ENCODE measurements at places on chromosomes 3 and 15. TPM values are rescaled to one million over a fixed set of nuclear protein-coding genes. Genes with fewer than 3 reads are reported as not detected.

SPINK8 gene
- total RNA-seq: not detected

ATR gene
- 39.9 TPM for total RNA-seq

LRRC31 gene
- total RNA-seq: not detected

- H3K4me3 ChIP-seq: no peak overlapping the region
- peaks cover 65% of the 10 kb centered on the region for H3K36me3 ChIP-seq
- no peaks in the 10 kb centered on the region for H3K4me1 ChIP-seq
Observed at GRCh38 chr3:37337481-37337880, 163.1 kb upstream of the LRRFIP2 start.

DNA sequence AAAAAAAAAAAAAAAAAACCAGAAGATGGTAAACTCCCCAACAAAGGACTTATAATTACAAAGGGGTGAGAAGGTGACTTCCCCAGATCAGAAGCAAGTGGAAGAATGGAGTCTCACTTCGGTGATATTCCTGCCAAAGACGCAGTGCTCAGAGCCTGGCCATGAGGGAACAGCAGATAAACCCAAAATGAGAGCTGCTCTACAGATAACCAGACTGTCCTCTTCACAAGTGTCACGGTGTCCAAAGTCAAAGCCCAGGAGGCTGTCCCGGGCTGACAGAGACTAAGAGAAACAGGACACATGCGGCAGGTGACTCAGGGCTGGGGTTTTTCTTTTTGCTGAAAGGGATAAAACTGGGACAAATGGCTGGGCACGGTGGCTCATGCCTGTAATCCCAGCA lies 48.8 kb downstream of the HMCES start:
- no peak overlapping the region for H3K4me3 ChIP-seq
- H3K27me3 ChIP-seq: no peaks in the 10 kb centered on the region
- DNase-seq: no peak
- H3K36me3 ChIP-seq: no peaks in the 10 kb centered on the region

GRCh38 chr3:186381424-186382216 lies 19.6 kb upstream of the DGKG start:
- no peak for DNase-seq
- no peaks in the 10 kb centered on the region for H3K36me3 ChIP-seq
- peaks cover 21% of the 10 kb centered on the region for H3K4me1 ChIP-seq
- no peak overlapping the region for H3K4me3 ChIP-seq

DNA sequence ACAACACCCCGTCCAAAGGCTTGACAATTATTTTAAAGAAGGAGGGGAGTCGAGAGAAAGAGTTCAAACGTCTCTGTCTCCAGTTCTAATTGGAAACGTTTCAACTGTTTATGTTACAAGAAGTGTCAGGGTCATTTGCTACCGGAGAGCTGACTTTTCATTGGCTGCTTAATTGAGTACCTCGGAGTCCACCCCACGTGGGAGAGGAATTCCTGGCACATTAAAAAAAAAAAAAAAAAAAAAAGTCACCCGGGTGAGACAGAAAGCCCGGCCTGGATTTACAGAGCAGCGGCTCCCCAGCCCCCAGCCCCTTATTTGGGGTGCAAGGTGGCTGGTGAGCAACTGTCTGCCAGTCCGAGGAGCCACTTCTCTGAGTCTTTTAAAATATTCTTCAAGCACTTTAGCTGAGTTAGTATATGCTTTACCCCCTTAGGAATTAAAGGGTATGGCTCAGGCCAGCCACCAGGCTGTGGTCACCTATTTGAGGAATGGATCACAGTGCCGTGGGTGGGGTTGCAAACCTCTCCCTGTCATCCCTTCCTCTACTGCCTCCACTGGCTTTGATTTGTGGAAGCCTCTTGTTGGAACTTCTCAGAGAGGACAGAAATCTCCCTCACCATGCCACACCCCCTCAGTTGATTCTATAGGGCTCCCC lies 3.9 kb upstream of the TLE3 start:
- H3K27me3 ChIP-seq: peaks cover 17% of the 10 kb centered on the region
- peaks cover under 1% of the 10 kb centered on the region for H3K36me3 ChIP-seq
- no peak overlapping the region for H3K4me3 ChIP-seq
- DNase-seq: no peak
- H3K4me1 ChIP-seq: peaks cover 17% of the 10 kb centered on the region

DNA sequence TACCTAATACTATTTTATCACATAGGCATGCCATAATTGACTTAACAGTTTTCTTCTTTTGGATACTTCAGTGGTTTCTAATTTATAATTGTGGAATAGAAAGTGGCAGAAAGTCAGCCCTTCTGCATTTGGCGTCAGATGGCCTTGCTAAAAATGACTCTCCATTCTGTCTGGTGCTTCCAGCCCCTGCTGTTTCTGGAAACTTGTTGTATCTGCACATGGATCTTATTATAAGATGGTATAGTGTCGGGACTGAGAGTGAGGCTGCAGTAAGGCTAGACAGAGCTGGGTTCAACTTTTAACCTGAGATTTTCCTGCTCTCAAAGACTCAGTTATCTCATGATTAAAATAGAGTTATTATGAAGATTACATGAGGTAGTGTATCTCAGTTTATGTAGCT lies 74.8 kb upstream of the WDR72 start:
- no peak overlapping the region for H3K4me3 ChIP-seq
- peaks cover 8% of the 10 kb centered on the region for H3K27me3 ChIP-seq
- DNase-seq: no peak
- H3K4me1 ChIP-seq: no peaks in the 10 kb centered on the region

DNA sequence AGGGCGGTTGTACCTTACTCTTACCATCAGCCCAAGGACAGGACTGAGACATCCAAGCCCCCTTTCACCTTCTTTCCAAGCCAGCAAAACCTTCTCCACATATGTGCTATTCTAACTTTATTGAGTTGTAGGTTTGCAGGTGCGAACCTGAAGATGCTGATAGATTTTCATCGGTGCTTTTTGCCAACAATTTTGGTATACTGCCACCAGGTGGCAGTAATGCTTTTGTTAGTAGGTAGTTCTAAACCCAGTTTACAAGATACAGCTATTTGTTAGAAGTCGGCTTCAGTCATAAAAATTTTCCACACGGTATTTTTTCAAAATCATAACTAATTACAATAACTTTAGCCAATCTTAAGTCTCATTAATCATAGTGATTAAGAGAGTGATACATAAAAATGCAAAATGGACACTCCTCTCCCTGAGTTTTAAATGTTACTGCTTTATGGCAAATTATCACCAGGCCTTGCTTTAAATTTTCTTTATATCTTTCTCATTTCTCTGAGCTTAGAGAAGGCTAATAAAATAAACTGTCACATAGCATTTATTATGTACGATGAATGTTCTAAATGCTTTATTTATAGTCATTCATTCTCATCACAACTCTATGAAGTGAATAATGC lies 636 bp downstream of the TBC1D21 start:
- H3K4me3 ChIP-seq: no peak overlapping the region
- no peaks in the 10 kb centered on the region for H3K4me1 ChIP-seq
- no peaks in the 10 kb centered on the region for H3K36me3 ChIP-seq
- peaks cover 26% of the 10 kb centered on the region for H3K27me3 ChIP-seq
- H3K27ac ChIP-seq: no peak overlapping the region

- H3K4me1 ChIP-seq: peaks cover 6% of the 10 kb centered on the region
- no peak overlapping the region for H3K4me3 ChIP-seq
- no peaks in the 10 kb centered on the region for H3K36me3 ChIP-seq
Observed at GRCh38 chr3:127685708-127686511, 13.2 kb downstream of the ABTB1 start.
